ENCODE measurements at places on chromosomes 2 and 18.

GRCh38 chr18:70489986-70490933 lies 201.4 kb downstream of the SOCS6 start:
- DNase-seq = peak; percentile 72

GRCh38 chr2:31828891-31829290 lies 181.9 kb downstream of the MEMO1 start:
- DNase-seq = no peak

DNA sequence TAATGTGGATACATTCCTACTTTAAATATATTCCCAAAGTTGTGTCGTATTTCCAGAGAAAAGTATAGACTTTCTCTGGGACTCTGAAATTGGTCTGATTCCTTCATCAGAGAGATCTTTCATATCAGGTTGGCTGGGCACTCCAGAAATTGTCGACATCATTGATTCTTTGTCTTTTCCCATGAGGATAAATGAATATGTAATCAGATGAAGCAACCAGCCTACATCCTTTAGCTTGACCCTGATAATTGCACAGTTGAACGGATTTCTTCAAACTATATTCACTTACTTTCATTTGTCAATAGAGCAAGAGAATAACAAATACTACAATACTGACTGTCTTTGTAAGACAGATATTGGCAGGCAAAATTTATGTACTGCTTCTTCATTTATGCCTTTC lies 680.2 kb upstream of the LRRTM4 start:
- DNase-seq = no peak

GRCh38 chr2:25273985-25274535 lies 67.7 kb downstream of the DNMT3A start:
- DNase-seq = no peak

DNA sequence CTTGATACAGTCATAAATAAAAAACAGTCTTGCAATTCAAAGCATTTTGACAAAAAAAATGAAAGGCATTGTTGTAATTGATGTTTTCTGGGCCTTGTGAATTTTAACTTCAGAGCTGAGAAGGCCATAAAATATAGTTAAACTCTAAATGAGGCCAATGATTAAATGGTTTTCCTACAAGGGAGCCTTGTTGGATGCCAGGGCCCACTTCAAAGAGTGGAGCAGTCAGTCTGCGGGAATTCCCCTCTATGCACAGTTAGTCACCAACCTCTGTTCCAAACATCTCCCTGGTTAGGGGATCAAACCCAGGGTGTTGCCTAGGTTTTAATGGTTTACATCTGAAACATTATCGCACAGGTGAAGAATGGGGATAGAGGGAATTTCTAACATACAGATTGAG lies 143.4 kb downstream of the NCKAP5 start:
- DNase-seq = no peak

Measured in NCI-H1092 treated with DMSO at 0.1 percent for 48 hours (cell line).